Kidney capillary endothelial cell (primary cell): ENCODE measurements at places on chromosomes 5 and 9.

DNA sequence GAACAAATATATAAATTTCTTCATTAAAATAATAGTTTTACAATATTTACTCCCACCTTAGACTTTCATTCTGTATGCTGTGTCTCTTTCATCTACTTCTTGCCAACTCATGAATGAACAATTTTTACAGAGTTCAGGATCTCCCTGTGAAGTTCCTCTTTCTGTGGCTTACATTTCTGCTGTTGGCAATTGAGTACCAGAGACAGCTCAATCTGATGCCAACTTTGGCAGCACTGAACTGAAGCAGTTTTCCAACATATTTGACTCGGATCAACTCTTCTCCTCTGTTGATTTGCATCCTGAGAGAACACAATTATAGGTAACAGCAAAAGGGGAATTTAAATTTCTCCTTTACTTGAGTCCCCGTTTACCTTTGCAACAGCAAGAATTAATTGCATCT lies 1262.2 kb downstream of the EFNA5 start:
- DNase-seq, result no peak

DNA sequence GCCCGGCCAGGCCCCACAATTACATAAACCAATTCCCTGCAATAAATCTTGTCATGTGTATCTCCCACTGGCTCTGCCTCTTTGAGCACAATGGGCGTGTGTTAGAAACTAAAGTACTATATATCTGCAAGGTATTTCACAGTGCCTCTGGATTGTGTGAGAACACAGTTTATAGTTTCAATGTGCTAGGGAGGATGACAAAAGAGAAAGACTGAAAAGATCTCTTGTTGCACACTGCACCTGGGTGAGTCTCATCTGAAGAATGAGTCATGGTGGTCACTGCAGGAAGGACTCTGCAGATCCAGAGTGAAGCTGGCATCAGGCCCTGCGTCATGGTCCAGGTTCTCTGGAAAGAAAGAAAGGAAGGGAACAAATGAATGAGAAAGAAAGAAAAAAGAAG lies 20.7 kb upstream of the CTSV start:
- DNase-seq, result no peak

DNA sequence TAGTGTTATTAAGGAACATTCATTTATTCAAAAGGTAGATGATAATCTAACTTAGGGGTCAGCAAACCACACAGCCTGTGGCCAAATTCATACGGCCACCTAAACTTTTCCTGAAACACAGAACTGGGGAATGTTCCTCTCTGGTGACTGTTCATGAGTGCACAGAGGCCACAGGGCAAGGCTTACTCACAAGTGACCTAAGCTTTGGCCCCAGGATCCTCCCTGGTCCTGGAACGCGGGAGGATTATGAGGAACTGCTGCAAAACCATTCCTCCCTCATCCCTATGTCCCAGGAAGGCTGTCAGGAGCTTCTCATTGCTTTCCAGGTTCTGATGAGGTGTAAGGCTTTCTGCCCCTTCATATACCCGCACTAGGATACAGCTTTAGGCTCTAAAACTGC lies 397.6 kb downstream of the SEMA5A start:
- DNase-seq, result no peak

- no peak for DNase-seq
Observed at GRCh38 chr5:140113180-140113698, 670 bp upstream of the PURA start.

- DNase-seq, result no peak
Observed at GRCh38 chr9:87395804-87396479, 101.7 kb upstream of the DAPK1 start.

- DNase-seq, result no peak
Observed at GRCh38 chr5:63963926-63964325, 1.7 kb upstream of the HTR1A start.
